ENCODE measurements at places on chromosomes 6 and 20.

GRCh38 chr6:160523223-160523622, 140.9 kb downstream of the LPA start:
- no peak for DNase-seq

GRCh38 chr6:26340066-26340465, 24.9 kb upstream of the BTN3A2 start:
- no peak for DNase-seq

- no peak for DNase-seq
These were observed 169.3 kb downstream of the TSHZ2 start for GRCh38 chr20:53141201-53142050.

- no peak for DNase-seq
These were observed 136.0 kb upstream of the PRND start for GRCh38 chr20:4585758-4586157.

DNA sequence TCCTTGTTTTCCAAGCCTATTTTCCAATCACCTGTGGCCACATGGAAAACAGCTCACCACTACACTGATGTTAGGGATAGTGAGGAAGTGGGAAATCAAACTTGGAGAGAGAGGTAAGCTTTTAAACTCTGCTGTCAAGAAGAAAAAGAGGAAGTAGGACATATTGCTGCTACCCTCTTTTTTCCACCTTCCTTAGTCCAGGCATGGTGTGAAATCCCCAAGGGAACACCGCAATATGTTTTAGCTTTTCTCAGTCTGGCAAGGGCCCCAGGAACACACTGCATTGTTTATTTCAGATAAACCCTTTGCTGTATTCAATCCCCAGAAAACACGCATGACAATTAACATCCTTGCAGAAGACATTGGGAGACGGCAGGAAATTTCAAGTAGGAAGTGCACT, 61.3 kb downstream of the HS3ST5 start:
- DNase-seq, result no peak

GRCh38 chr20:3654326-3655130, 8.7 kb downstream of the GFRA4 start:
- no peak for DNase-seq

- DNase-seq, result no peak
These were observed 97.5 kb downstream of the DOK5 start for GRCh38 chr20:54572665-54573435.

DNA sequence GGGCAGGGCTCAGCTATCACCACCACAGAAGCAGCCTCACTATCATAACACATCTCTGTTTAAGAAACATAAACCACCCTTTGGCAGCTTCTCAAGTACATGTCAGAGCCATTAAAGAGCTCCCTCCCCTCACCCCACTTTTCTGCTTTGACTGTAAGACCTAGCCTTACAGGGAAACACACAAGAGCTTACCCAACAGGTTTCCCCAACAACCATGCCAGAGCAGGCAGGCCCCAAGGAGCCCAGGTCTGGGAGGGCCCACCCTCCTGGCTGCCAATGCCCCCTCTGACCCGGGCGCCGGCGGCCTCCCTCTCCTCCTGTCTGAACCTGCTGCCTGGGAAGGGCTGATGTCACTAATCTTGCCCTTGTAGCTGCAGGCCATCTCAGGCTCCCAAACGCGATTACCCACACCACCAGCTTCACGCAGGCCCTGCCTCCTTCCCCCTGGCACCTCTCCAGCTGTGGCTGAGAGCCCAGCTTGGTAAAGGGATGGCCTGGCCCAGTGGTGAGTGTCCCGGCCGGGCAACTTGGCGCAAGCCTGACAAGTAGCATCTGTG, 402.0 kb downstream of the MAFB start:
- DNase-seq, result no peak

DNA sequence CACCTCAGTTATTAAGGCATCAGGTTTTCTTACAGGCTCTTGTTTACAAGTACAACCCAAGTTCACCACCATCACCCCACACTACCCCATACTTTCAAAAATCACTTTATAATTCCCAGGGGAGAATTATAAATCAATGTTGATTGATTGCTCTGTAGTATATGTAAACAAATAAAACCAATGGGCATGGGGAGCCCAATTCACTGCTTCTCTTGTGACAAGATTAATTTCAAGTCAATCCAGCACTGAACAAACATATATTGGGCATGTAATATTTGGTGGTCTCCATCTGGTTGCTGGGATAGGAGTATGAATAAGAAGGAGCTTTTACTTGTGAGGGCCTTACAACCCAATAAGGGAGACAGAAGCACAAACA, 95.8 kb downstream of the CLVS2 start:
- no peak for DNase-seq

All from stimulated activated CD8-positive, alpha-beta memory T cell treated with anti-CD3 and anti-CD28 coated beads, Interleukin-15, amount 100 ng/mL, for 48 hours (primary cell).